ENCODE measurements at places on chromosomes 7 and 10. TPM values are rescaled to one million over a fixed set of nuclear protein-coding genes. Genes with fewer than 3 reads are reported as not detected.

The IL2RA gene
- polyA plus RNA-seq, result 0.16 TPM

The MNX1 gene
- 0.06 TPM for polyA plus RNA-seq

The PHKG1 gene
- 1.3 TPM for polyA plus RNA-seq

The SAMD8 gene
- polyA plus RNA-seq, result 9.7 TPM

The GIMAP2 gene
- polyA plus RNA-seq, result 2.1 TPM

The UCN3 gene
- not detected for polyA plus RNA-seq

The ZNF736 gene
- 1.7 TPM for polyA plus RNA-seq

The GHRHR gene
- not detected for polyA plus RNA-seq

The KLHL7 gene
- 6.6 TPM for polyA plus RNA-seq

The GNGT1 gene
- not detected for polyA plus RNA-seq

The GNG11 gene
- polyA plus RNA-seq, result 6.9 TPM

The SEC24C gene
- 38.8 TPM for polyA plus RNA-seq

The POLL gene
- polyA plus RNA-seq, result 24.0 TPM

The LIPM gene
- not detected for polyA plus RNA-seq

The STMP1 gene
- polyA plus RNA-seq, result 48.1 TPM

The PITX3 gene
- not detected for polyA plus RNA-seq

The MSRB2 gene
- 18.7 TPM for polyA plus RNA-seq

The MYH16 gene
- not detected for polyA plus RNA-seq

The SFTPD gene
- polyA plus RNA-seq, result 1.3 TPM

The NPSR1 gene
- polyA plus RNA-seq, result not detected

The AGR3 gene
- not detected for polyA plus RNA-seq

The FGFR2 gene
- 10.8 TPM for polyA plus RNA-seq

The CFAP46 gene
- 0.40 TPM for polyA plus RNA-seq

The SLC26A3 gene
- polyA plus RNA-seq, result 0.18 TPM

The FBXO24 gene
- polyA plus RNA-seq, result 0.33 TPM

The GLI3 gene
- polyA plus RNA-seq, result 1.0 TPM

The SH2D4B gene
- polyA plus RNA-seq, result 0.02 TPM
